Esophagus squamous epithelium (tissue), 5 donors: ENCODE measurements at places on chromosomes 6 and 20. TPM values are rescaled to one million over a fixed set of nuclear protein-coding genes. Genes with fewer than 3 reads are reported as not detected.

Gene MOXD1
- total RNA-seq: 59.2 TPM

Gene TMEM30A
- total RNA-seq: 74.6 TPM

Gene THBD
- 75.6 TPM for total RNA-seq

Gene GFRA4
- total RNA-seq: not detected

Gene CLPSL2
- not detected for total RNA-seq

Gene SAMD10
- total RNA-seq: 8.4 TPM

Gene MLN
- not detected for total RNA-seq

Gene BTN1A1
- not detected for total RNA-seq

Gene C20orf144
- total RNA-seq: not detected
